HepG2 (cell line): ENCODE measurements at places on chromosomes 11 and 22. TPM values are rescaled to one million over a fixed set of nuclear protein-coding genes. Genes with fewer than 3 reads are reported as not detected.

Gene ZNRF3
- polyA plus RNA-seq, result 17.4 and 20.3 TPM in 2 replicates

Gene PRODH
- polyA plus RNA-seq, result 0.30 and 0.76 TPM in 2 replicates

Gene PRAME
- polyA plus RNA-seq, result 0.83 and 1.1 TPM in 2 replicates

Gene SIPA1
- polyA plus RNA-seq, result 7.7 and 9.1 TPM in 2 replicates

Gene FRMD8
- 5.8 and 9.4 TPM in 2 replicates for polyA plus RNA-seq

Gene HOATZ
- polyA plus RNA-seq, result not detected in 2 replicates

- peak; percentile 45 for DNase-seq
These were observed 816 bp downstream of the PDE3B start for GRCh38 chr11:14644226-14645014.

GRCh38 chr11:34924714-34925113, 8.3 kb downstream of the PDHX start:
- DNase-seq, result no peak

DNA sequence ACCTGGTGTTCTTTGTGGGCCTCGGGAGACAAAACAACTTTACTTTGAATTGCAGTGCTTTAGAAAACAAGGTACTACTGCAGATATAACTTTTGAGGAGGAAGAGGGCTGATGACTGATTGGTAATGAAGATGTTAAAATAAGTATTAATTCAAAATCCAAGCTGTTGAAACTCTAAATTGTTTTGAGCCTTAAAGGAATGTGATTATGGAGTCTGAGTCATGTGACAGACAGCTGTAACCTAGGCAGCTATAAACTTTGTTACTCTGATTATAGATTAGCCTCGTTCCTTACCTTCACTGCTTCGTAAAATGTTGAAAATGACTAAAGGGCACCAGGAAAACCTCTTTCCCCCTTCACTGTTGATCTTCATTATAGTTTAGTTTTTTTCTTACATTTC, 43.4 kb downstream of the MS4A2 start:
- no peak for DNase-seq

DNA sequence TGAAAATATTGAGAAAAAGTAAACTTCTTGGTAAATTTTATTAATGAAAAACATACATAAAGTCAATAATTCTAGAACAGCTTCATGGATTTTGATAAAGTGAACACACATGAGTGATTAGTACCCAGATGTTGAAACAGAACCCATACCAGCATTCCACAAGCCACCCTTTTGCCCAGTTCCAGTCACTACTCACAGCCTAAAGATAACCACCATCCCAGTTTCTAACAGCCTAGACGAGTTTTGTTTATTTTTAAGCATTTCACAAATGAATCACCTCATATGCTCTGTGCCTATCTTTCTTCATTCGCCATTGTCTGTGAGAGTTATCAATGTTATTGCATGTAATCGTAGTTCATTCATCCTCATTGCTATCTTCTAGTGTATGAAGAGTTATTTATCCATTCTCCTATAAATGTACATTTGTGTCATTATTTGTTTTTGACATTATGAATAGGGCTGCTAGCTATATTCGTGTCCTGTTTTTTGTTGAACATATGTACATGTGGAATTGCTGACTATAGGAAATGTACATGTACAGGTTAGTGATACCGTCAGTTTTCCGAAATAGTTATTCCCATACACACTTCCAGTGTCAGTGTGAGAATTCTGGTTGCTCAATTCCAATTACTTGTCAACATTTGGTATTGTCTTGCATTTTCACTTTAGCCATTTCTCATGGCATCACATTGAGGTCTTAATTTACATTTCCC, 44.5 kb upstream of the TEAD1 start:
- DNase-seq, result no peak

DNA sequence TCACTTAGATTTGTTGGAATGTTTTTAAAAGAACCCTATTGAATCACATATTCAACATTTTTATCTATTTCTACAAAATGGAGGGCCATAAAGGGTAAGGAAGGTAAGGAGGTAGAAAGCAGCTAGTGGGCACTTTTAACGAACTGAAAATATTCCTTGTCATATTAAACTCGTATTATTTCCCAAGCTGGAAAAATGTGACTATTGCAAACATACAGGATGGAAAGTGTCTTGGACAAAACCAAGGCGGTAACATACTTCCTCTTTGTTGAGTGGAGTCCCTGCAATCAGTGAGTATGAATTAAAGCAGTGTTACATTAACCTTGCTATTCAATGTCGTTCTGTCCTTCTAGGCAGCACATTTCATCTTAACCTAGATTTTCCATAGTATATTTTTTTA, 165.6 kb downstream of the RCN1 start:
- no peak for DNase-seq

DNA sequence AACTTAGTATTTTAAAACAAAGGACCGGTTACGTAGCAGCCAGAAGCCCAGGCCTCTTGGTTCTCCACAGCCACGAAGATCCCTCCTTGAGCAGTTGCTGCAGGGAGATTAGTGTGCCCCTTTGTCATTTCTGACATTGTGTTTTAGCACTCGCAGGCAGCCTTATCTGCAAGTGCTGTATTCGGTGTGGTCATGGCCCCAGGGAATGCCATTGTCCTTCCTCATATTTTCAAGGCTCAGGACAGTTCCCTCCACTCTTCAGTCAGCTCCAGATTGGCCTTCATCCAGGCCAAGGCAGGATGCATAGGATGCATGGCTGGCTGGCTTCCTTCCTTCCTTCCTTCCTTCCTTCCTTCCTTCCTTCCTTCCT, 88.5 kb downstream of the ZBTB16 start:
- no peak for DNase-seq

DNA sequence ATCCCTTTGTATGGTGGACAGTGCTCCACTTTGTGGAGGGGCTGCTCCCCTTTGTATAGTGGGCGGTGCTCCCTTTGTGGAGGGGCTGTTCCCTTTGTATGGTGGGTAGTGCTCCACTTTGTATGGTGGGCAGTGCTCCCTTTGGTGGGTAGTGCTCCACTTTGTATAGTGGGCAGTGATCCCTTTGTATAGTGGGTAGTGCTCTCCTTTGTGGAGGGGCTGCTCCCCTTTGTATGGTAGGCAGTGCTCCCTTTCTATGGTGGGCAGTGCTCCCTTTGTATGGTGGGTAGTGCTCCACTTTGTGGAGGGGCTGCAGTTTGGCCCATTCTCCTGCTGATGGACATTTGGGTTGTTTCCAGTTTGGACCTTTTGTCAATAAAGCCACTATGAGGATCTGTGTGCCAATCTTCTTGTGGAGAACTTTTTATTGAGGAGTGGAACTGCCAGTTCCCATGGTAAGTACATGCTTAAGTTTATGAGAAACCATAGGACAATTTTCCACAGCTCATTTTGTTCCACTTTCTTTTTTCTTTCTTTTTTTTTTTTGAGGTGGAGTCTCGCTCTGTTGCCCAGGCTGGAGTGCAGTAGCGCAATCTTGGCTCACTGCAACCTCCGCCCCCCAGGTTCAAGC, 4.6 kb upstream of the TALDO1 start:
- DNase-seq, result no peak

DNA sequence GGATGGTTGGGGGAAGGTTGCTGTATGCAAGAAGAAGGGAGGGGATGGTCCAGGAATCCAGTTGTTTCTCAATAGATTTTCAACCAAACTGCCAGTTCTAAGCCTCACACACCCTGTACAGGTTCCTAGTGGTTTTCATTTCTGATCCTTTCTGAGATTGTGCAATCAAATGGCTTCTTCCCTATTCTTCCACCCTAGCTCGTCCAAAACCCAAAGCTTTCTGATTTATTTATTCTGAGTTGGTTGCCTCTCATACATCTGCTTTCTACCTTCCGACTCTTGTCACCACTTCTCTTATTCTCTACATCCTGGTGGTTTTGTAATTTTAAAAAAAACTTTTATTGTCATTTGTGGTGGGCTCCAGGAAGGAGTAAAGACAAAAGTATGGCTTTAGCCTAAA, 12.6 kb downstream of the OR5A2 start:
- DNase-seq, result no peak

DNA sequence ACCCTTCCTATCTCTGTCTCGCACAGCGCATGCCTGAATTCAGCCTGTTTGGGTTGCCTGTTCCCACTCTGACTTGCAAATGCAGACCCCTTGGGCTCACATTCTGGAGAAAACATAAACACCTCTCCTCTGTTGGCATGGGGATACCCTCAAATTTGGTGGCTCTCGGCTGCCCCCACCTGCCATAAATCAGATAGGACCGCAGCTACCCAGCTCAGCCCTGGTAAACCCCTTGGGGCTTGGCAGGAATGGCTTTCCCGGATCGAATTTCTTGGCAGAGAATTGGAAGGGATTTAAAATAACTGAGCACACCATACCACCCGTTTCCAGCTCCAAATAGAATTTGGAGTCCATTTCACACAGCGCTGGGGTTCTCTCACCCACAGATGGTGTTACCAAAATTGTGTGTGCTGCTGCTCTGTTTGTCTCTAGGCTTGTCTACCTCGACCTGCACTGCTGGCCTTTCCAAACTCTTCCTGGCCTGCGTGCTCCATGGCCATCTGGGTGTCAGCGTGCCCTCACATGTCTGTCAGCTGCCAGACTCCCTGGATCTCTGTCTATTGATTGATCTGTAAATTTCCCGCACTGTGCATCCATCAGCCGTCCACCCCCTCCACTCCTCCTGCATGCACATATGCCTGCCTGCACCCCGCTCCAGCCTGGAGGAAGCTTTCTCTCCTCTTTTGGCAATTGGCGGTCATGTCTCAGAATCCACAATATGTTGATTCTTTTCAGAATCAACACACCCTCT, 134.0 kb downstream of the NTM start:
- DNase-seq, result no peak

DNA sequence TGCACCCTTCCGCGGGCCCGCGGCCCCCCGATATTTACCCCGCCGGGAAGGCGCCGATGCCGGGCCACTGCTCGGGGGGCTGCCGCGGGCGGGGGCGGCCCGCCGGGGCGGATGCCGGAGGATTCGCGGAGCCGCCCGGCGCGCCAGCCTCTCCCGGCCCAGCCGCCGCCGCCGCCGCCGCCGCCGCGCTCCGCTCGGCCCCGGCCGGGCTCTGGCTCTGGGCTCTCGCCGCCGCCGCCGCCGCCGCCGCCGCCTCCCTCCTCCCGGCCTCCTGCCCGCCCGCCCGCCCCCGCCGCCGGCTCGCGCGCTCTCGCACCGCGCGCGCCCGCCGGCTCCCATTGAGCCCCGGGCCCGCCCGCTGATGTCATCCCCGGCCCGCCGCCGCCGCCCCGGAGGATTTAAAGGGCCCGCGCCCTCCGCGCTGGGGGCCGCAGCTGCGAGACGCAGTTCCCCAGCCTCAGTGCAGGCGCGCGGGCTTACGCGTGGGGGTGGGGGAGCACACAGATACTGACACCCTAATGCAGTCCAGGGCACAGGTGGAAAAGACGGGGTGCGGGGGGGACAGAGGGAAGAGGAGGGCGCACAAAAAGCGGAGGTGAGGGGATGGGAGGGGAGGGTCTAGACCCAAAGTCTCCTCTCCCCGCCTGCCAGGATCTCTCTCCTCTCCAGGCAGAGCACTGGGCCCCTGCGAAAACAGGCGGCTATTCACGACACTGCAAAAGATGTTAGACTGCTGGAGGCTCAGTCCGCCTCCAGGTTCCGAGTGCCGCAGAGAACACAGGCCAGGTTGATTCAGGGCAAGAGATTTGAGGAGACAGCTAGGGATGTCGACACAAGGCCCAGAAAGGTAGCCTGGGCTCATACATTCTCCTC, at the start of gene CSNK1E:
Gene CSNK1E, minus strand, starts transcription at position 312 of the 873 bp plus-strand sequence. CDS start 3,276 bp downstream, outside the sequence.
- no peak for DNase-seq

GRCh38 chr11:91219535-91219934, 996.7 kb upstream of the CHORDC1 start:
- no peak for DNase-seq

- DNase-seq, result no peak
These were observed 14.8 kb downstream of the FRMD8 start for GRCh38 chr11:65401073-65401802.

DNA sequence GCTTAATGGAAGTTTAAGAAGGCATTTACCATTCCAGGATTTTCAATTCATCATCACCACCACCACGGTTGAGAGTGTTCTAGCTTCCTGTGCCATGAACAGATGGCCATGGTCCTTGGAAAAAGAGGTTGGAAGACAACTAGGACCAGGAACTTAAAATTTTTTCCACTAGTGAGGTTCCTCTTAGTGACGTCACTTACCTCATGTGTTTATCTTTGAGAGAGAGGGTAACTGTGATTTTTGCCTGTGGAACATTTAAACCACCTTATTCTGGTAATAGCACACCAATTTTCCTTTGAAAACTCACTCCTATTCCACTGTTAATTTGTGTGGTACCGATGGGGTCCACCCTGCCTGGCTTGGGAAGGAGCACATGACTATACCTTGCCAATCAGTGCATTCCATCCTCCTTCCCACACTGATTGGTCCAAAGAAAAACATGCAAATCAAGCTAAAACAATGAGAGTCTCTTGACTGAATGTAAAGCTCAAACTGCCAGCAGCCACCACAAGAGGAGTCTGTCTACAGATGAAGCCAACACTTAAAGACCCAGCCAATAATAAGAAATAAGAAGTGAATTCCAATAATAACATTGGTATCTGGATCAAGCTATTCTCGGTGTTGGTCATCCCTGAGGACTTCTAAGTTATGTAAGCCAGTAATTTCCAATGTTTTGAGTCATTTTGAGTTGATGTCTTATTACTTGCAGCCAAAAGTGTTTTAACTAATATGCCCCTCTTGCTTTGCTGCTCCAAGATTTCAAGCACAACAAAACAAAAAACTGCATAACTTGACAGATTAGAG, 111.8 kb downstream of the MPPED2 start:
- no peak for DNase-seq

DNA sequence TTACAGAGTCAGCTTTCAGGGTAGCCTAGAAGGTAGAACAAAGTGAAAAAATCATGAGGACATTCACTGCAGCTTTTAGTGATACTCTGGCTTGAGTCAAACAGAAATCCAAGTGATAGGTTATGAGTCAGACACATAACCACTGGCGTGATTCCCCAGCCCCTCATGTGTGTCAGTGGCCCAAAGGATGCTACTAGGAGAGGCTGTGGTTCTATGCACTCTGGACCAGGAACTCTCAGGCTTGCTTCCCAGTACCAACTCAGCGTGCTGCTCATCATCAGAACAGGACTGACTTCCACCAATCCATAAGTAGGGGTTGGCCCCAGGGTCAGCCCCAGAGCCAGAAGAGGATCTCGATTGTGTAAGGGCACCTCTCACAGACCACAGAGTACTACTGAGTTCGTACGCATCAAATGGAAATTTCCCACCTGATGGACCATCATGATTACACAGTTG, 116.8 kb downstream of the MED15 start:
- DNase-seq, result no peak

- no peak for DNase-seq
These were observed 230.4 kb upstream of the MTNR1B start for GRCh38 chr11:92739041-92739440.

DNA sequence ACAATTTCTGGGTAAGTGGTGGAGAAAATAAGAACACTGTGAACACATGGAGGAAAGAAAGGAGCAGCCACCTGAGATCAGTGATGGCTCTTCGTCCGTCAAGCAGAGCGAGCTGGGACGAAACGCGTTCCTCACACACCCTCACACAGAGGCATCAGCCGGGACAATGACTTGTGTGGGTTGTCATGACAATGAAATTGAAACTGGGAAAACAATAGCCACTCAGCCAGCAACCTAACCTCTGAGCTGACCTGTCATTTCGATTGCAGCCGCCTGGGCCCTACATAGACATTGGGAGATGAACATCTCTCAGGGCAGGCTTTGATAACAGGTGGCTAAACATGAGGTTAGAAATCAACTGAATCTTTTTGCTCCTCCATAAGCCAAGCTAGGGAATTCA, 51.3 kb downstream of the TRIM29 start:
- no peak for DNase-seq
